ENCODE measurements at places on chromosomes 11 and 22.

DNA sequence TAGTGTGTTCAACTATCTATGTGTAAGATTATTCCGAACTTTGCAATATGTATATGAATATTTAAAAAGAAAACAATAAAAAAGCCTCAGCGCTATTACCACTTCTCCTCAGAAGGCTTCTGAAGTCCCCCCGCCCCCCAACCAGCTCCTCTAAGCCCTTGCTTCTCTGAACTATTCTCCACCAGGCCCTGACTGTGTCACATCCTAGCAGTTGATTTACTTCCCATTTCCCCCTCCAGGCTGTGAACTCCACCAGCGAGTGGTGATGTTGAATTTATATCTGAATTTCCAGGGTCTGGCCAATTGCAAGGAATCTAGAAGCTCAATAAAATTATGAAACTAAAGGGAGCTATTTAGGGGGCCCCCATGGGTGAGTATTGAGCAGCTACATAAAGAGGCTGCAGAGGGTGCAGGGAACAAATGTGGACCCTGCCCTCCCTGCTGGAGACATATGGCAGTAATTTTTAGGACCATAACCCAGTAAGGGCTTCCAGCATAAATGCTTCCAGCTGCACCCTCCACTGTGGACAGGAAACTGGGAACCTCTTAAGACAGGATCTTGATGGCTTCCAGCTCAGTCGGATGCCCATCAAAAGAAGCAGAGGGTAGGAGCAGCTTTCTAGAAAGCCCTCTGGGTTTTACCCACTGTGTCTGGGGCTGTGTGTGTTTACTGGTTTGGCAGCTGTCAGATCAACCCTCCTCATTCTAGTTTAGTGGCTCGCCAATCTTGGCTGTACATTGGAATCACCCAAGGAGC lies 81.4 kb downstream of the TIMP3 start:
- no peak for DNase-seq

GRCh38 chr22:23496445-23496833 lies 83.7 kb downstream of the IGLL1 start:
- DNase-seq: no peak

DNA sequence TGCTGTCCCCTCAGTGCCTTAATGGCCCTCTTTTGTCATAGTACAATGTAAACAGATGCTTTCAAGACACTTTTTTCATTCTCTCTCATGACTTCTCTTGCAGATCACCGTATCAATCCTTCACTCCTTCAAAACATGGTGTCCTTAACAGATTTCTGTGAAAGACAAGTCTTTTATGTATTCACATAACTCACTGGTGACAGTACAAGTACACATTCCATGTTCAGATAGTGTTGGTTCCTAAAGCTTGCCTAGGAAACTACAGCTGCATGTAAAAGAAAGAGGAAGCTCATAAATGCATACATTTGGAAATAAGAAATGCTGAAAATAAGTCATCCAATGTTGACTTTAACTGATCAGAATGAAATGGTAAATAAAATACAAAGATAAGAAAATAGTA lies 5.0 kb upstream of the OR52E6 start:
- no peak for DNase-seq

- no peak for DNase-seq
Observed at GRCh38 chr22:34639911-34640310, 426.0 kb upstream of the ISX start.

- DNase-seq: peak; percentile 53
Observed at GRCh38 chr11:117832511-117832910, 8.0 kb upstream of the FXYD2 start.

DNA sequence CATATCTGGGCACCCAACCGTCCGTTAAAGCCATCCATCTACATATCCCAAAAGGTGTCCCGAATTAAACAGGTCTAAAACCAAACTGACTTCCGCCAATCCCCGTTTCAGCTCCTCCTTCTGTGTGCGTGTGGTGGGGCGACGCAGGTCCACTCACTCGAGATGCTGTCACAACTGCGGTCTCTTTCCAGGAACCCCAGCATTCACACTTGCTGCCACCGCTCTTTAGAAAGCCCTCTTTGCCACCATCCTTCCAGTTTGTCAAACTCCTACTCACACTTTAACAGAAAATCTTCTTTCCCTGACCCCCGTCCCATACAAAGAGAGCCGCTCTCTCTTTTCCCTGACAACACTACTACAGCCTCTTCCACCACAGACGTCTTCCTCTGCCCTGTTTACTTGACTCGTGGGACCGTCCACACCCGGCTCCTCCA lies 467 bp downstream of the ESS2 start:
- DNase-seq: peak; percentile 74

- no peak for DNase-seq
Observed at GRCh38 chr22:40203572-40203971, 25.8 kb downstream of the TNRC6B start.

DNA sequence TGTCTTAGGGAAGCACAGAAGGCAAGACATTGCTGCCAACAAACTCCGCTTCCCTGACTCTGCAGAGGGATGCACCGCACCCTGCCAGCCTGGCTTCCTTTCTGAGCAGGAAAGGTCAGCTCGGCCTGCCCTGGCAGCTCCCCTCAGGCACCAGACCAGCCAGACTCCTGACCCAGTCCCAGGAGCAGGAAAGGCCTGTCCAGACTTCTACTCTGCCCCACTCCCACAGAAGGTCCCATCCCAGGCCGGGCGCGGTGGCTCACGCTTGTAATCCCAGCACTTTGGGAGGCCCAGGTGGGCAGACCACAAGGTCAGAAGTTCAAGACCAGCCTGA lies 17.7 kb downstream of the ARRB1 start:
- no peak for DNase-seq

GRCh38 chr11:27460158-27460978 lies 12.2 kb downstream of the LGR4 start:
- no peak for DNase-seq

- DNase-seq: no peak
Observed at GRCh38 chr11:46695345-46696211, 4.8 kb downstream of the ARHGAP1 start.

DNA sequence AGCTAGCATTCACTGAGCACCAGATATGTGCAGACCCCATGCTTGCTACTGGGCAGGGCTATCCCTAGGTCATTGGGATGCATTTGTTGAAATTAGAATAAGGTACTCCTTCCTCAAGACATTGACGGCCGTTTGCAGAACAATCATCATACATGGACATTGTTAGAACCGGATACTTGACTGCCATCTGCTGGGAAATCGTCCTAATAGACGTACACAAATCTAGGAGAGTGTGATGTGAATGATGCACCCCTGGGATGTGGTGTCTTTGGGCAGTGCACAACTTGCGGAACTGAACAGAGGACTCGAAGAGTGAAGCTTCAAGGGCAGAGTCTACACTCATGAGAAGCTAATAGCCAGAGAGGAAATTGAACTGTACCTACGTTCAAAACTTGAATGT lies 35.9 kb downstream of the MYO18B start:
- no peak for DNase-seq

- no peak for DNase-seq
Observed at GRCh38 chr11:19499026-19499669, 213.5 kb upstream of the NAV2 start.

DNA sequence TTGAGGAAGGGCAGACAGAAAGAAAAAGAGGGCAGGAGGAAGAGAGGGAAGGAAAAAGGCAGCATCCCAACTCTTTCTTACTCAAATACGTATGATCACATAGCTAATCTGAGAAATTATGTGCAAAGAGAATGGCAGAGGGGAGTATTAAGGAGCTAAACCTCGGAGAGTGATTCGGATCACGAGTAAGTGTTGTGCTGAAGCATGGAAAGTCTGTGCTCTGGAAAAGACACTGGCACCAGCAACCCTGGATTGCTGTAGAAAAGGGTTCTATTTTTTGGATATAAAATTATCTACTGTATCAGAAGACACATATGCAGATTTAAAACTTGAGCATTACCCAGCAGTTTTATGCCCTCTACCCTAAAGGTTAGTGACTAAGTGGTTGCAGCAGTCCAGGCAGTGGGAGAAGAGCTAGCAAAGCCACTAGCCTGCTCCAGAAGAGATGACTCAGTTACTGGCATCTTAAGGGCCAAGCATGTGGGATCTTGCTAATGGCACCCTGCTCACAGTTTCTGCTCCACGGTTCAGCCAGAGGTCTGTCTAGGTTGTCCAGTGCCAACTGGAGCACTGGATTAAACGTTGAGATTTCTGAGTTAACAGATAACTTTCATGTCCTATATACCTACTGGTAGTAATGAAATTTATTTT lies 151.7 kb downstream of the SWAP70 start:
- DNase-seq: no peak

DNA sequence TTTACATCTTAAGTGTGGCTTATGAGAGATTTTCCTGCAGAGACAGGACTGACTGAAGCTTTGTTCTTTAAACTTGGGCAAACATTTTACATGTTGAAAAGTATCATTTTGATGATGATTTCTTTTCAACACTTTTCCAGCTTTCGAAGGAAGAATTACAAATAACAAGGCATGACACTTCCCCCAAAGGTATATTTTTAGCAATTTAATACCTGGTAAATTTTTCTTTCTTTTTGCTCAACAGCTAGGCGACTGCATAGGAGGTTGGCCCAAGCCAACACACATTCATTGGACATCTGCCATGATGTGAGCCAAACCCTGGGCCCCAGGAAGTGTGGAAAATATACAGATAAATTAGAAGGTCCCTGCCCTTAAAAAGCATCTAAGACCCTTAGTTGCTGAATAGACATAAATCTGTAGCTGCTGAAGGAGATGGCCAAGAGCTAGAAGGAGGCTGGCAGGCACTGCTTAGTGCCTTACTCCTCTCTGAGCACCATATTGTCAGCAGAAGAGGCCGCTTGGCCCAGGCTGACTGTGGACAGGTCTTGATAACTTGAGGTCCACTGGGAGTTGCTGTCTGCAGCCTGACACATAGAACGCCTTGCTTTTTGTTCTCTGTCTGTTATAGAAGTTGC lies 53.3 kb upstream of the CD44 start:
- DNase-seq: no peak

GRCh38 chr22:47564651-47565434 lies 802.4 kb downstream of the TBC1D22A start:
- DNase-seq: no peak

DNA sequence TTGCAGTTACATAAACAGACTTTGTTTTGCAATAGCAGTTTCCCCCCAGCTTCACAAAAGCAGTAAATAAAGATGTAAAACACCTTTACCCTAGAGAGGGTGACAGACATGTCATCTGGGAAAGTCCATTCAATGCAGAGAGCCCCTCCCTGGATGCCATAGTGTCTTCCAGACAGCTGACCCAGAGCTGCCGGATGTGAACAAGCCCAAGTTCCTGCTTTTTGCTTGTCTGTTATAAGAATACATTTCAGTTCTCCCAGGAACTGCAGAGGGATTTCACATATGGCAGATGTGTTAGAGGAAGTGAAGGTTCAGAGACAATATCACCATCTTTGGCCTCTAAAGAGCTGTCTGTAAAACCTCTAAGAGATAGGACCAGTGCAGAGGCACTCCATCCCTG lies 48.9 kb downstream of the RELT start:
- DNase-seq: no peak

DNA sequence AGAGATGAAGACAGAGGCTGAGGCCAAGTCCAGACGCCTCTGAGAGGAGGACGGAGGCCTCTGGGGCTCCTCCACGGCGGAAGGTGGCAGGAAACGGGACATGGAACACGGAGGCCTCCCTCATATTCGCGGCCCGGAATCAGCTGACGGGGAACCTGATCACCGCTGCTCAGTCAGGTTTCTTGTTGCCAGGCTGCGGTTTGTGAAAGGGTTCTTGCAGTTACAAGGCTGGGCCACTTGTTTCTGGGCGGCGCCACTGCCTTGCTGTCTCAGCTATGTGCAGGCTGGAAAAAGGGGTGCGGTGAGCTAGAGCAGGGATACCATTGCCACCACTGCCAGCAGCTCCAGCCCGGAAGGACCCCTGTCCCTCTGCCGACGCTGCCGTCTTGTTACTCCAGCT lies 10.0 kb upstream of the MMP1 start:
- no peak for DNase-seq

- no peak for DNase-seq
Observed at GRCh38 chr11:94068764-94069163, 47.6 kb downstream of the HEPHL1 start.

- DNase-seq: no peak
Observed at GRCh38 chr22:43706151-43706550, 106.0 kb downstream of the EFCAB6 start.

- no peak for DNase-seq
Observed at GRCh38 chr22:50208430-50208938, 7.7 kb downstream of the SELENOO start.

GRCh38 chr11:133240908-133241655 lies 291.2 kb downstream of the OPCML start:
- DNase-seq: no peak

DNA sequence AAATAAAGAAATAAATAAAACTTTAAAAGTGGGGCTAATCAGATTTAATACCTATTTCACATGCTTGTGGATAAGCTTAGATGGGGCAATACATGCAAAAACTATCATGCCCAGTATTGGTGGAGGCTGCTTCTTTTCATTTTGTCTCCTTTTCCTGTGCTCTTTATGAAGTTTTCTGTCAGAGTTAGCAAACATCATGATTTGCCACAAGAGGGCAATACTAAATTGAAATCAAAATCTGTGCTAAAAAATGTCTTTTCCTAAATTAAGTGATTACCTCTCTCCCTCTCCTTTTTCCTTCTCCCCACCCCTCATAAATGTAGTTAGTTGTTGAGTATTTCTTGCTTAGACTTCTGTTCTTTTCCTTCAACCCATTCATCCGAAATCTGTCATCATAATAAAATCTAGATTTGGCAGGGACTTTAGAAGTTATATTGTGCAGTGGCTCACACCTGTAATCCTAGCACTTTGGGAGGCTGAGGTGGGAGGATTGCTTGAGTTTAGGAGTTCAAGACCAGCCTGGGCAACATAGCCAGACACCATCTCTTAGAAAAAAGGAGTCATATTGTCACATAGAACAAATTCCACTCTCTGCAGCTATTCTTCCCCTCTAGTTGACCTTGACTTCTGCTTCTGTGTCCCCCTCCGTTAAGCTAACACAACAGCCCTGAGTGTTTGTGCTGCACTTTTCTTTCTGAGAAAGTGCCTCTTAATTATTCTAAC lies 4.7 kb upstream of the ARHGAP42 start:
- DNase-seq: no peak

- DNase-seq: no peak
Observed at GRCh38 chr11:126293726-126294125, 10.1 kb upstream of the DCPS start.

- no peak for DNase-seq
Observed at GRCh38 chr22:31350410-31350863, 4.3 kb upstream of the PATZ1 start.

DNA sequence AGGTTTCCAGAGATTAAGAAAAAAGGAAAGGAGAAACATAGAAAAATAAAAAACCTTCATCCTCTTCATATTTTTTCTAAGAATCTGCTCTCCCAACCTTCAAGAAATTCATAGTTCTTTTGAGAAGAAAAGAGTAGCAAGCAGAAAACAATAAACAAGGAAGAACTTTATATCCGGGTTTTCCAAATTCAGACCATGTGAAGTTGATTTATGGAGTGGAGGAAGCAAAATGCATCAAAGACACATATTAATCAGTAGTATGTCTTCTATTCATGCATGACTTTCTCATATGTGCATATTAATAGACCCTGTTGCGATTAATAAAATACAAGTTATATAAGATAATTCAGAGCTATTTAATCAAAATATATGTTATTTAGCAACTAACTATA lies 20.5 kb upstream of the CTSC start:
- DNase-seq: no peak

- no peak for DNase-seq
Observed at GRCh38 chr22:47287516-47287915, 525.1 kb downstream of the TBC1D22A start.

GRCh38 chr11:32332990-32333319 lies 102.4 kb downstream of the WT1 start:
- DNase-seq: no peak

Data from activated effector memory CD4-positive, alpha-beta T cell treated with anti-CD3 and anti-CD28 coated beads, Interleukin-2, amount 50 U/mL, for 16 hours (primary cell).